Activated T-cell treated with anti-CD3 and anti-CD28 coated beads, Interleukin-2, amount 50 U/mL, for 72 hours (primary cell): ENCODE measurements at places on chromosomes 16 and 17. TPM values are rescaled to one million over a fixed set of nuclear protein-coding genes. Genes with fewer than 3 reads are reported as not detected.

TP53TG3 gene
- total RNA-seq: not detected

DNA sequence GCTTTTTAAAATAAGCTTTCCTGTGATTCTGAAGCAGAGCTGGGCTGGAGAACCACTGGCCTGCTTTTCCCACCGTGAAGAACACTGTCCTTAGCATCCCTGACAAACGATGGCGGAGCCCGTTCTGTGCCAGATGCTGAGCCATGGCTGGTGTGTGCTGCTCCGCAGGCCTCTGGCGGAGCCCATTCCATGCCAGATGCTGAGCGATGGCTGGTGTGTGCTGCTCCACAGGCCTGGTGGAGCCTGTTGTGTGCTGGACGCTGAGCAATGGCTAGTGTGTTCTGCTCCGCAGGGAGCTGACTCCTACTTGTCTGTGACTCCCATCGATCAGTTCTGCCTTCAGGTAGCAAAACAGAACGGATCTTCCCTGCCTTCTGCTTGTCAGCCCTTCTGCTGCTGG lies 4.3 kb downstream of the ENDOV start:
- no peak for DNase-seq

DNA sequence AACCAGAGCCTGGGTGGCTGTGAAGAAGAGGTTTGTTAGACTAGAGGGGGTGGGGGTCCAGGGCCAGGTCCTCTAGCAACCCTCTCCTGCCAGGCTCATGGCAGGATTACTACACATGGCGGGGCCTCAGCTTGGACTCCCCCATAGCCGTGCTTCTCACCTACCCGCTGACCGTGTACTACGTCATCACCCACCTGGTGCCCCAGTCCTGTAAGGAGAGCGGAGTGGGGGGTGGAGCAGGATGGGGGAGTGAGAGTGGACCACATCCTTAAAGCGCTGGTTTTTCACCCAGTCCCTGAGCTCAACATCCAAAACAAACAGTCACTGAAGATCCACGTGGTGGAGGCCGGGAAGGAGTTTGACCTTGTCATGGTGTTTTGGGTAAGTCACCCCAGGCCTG lies 4.2 kb upstream of the CXCL16 start:
- DNase-seq: no peak

FOXN1 gene
- not detected for total RNA-seq

GRCh38 chr17:2214929-2215615 lies 88.5 kb downstream of the SMG6 start:
- DNase-seq: no peak

KRT39 gene
- not detected for total RNA-seq

GRCh38 chr17:74027444-74027843 lies 176.0 kb upstream of the RPL38 start:
- DNase-seq: no peak

DNA sequence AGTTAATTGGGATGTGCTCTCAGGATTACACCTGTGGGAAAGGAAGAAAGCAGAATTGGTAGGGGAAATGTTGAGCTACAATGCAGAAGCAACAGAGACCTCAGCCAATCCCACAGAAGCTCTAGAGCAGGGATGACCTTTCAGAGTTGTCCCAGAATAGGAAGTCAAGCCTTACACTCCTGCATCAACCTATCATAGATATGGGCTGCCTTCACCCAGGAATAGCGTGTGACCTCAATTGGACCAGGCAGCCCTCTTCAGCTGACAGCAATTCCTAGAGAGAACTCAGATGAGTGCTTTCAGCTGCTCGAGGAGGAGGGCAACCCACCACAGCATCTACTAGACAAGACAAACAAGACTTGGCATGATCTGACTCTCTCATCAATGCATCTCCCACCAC lies 189.7 kb downstream of the TMEM132E start:
- no peak for DNase-seq

DNA sequence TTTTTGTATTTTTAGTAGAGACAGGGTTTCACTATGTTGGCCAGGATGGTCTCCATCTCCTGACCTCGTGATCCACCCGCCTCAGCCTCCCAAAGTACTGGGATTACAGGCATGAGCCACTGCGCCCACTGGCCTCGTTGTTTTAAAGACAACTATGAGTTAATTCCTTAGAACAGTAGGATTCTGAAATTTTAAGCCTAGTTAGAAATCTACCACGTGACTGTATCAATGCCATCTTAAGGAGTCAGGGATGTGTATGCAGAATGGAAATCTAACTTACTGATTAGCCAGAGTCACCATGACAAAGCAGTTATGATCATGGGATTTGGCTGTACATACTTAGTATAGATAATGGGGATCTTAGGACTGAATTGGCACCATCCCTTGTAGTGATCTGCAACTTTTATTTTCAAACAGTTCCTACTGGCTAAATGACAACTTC lies 2.8 kb downstream of the CEP20 start:
- DNase-seq: no peak

METTL22 gene
- 46.5 TPM for total RNA-seq

GRCh38 chr16:85480727-85481101 lies 132.4 kb upstream of the GSE1 start:
- DNase-seq: no peak

DNA sequence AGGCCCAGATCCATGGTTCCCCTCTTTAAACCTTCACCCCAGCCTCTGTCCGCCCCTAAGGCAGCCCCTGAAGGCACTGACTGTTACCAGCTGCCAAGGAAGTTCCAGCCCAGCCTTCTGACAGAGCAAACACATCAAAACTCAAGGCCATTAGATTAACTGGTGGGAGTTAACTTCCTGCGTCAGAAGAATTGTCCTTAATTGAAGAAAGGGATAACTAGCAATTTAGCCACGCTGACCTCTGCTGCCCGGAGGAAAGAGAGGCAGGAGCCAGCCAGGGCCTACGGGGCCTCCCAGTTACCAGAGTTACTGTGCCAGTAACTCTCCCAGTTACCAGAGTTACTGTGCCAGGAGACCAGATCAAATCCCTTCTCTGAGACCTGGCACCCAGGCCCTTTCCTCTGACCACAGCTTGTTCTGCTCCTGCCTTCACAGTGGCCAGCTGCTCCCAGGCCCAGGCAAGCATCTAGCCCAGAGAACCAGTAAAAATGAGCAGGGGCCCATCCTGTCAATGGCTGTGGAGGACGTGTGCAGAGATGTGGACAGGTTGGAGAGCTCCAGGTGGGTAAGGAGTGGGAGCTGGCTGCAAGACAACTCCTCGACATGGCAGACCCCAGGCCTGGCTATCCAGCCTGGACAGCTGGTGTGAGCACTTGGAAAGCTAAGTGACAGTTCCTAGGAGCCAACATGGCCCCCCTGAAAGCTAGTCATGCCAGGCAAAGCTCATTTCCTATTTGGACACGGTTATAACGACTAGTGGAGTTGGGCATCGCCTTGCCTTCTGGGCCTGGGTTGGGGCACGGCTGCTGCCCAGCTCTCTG lies 2.8 kb upstream of the PITPNM3 start:
- no peak for DNase-seq

HOXB1 gene
- not detected for total RNA-seq

- no peak for DNase-seq
Observed at GRCh38 chr16:75801307-75801706, 75.0 kb upstream of the CPHXL start.

DNA sequence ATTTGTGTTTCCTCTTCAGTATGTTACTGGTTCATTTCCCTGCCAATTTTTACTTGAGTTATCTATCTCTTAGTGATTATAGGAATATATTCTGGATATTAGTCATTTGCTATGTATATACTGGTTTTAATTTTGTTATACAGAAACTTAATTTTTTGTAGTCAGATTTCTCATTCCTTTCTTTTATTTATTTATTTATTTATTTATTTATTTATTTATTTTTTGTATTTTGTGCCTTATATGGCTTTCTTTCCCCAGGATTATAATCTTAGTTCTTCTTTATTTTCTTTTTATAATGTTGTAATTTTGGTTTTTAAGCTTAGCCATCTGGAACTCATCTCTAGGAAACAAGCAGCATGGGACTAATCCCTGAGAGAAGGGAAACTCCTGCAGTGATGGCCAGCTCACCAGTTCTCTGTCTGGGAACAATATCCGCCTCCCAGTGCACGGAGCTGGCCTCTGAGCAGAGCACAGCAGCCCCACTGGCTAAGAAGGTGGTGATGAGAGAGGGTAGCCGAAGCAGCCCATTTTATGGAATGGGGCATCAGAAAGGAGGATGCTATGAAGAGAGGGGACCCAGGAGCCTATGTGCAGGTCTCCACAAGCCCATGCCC lies 54.5 kb upstream of the ADORA2B start:
- DNase-seq: no peak

PRPF8 gene
- 332 TPM for total RNA-seq

DNA sequence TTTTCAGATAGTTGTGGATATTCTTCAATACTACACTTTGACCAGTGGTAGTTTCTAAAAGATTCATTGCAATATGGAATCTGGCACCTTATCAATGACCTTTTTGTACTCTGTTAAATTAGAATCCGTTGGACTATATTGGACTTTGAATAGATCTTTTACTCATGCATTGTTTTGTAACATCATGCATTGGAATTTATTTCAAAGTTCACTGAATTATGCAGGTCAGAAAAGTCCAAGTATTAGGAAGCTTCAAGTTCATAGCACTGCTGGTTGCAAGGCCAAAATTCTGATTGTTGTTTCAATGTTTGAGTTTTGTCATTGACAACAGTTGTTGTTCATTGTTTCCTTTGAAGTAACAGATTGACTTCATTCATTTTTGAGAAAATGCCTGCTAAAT lies 7.9 kb upstream of the DHRS11 start:
- DNase-seq: no peak

DNA sequence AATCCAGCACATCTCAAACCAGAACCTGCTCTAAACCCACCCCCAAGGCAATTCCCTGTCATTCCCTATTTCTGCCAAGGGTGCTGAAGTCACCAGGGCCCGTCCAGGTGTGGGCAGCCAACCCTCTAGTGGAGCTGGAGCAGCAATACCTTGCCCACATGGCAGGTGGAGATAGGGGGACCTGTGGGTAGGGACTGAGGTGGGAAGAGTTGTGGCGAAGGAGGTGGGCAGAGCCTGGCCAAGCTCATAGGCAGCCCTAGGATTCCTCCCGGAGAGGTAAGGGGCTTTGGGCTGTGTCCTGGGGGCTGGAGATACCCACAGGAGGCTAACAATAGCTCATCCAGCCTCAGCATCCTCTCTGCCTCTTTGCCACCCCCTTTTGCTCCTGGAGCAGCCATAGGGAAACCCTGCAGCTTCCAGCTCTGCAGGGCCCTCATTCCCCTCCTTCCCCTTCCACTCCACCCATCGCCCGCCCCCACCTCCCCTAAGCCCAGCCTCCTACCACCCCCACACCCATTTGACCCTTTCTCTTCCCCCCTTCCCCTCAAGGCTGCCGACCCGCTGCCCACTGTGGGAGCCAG lies 30.4 kb upstream of the CRHR1 start:
- DNase-seq: no peak

DNA sequence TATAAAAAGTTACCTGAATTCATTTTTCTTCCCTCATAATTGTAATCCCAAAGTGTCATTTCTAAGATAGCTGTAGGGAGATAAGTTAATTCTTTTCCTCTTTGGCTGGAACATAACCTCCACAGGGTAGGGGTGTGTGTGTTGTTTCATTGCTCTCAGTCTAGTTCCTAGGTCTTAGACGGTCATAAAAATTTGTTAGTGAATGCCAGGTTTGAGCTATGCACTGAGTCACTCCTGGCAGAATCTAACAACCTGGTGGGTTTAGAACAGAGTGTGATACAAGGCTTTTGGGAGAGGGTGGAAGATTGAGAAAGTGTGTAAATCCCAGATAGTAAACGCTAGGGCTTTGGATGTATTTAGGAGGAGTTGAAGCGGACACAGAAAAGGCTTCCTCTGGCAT lies 894 bp upstream of the PHKG2 start:
- no peak for DNase-seq

GRCh38 chr16:31880322-31880979 lies 6.8 kb downstream of the ZNF267 start:
- DNase-seq: peak; percentile 60

DNA sequence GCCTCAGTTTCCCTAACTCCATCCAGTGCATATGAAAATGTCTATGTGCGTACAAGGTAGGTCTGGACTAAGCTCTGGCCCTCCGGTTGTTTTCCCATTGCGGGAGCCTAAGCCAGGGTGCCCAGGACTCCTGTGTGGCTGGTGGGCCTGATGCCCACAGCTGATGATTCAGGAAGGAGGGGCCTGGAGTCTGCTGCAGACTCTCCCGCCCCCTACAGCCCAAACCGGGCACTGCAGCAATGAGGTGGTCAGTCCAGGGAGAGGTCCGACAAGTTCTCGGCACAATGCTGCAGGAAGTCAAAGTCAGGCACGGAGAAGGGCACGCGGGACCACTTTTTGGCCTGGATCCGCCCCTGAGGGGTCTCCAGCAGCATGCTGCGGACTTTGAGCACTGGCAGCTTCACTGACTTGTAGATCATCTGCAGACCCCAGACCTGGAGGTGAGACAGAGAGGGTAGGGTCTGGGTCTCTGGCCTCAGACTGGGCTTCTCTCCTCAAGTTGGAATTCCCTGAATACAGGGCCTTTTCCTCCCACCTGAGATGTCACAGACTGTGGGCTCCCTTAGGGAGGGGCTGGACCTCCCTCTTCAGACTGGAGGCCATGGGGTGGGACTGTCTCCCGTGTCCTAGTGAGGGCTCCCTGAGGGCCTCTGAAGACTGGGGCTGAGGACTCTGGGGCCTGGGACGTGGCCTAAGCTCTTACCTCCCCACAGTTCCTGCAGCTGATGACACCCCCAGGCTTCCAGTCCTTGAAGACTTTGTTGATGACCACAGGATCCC lies 3.4 kb upstream of the ZNF385C start:
- DNase-seq: peak; percentile 82

ARHGAP44 gene
- total RNA-seq: 0.55 TPM

RSPRY1 gene
- total RNA-seq: 39.8 TPM

CA5A gene
- not detected for total RNA-seq

CHST5 gene
- not detected for total RNA-seq

- peak; percentile 61 for DNase-seq
Observed at GRCh38 chr16:79599837-79600637, 500 bp downstream of the MAF start.

- peak; percentile 68 for DNase-seq
Observed at GRCh38 chr16:58499615-58500351, at the start of gene NDRG4. NDRG4 (plus strand) TSS chr16:58500143; CDS start chr16:58500249, 106 bp downstream.

RGS11 gene
- total RNA-seq: 0.19 TPM

GRCh38 chr16:15811481-15812400 lies 45.1 kb downstream of the MYH11 start:
- DNase-seq: no peak

CHST4 gene
- not detected for total RNA-seq

TEX14 gene
- total RNA-seq: 0.46 TPM

BCO1 gene
- total RNA-seq: not detected

GCSH gene
- 12.6 TPM for total RNA-seq

SLC39A11 gene
- 26.4 TPM for total RNA-seq

DNA sequence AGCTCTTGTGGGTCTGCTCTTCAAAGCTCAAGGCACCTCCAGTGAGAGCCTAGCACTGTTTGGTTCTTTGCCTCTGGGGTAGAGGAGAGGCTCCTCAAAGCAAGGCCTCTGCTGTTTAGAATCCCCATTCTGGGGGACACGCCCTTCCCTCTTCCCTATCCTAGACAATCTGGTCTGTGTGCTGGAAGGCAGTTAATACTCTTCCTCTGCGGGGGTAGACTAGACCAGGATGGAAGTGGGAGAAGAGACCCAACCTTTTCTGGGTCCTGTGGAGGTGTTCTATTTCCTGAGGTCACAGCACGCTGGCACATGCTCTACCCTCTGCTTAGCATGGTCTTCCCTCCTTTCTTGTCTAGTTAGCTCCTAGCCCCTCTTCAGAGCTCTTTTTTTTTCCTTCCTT lies 7.7 kb downstream of the ERAL1 start:
- no peak for DNase-seq

PRR35 gene
- total RNA-seq: 0.10 TPM
